Glutamatergic neuron (in vitro differentiated cells): ENCODE measurements at places on chromosomes 12 and 14. TPM values are rescaled to one million over a fixed set of nuclear protein-coding genes. Genes with fewer than 3 reads are reported as not detected.

GRCh38 chr12:14928931-14929330 lies 9.4 kb downstream of the ERP27 start:
- H3K27me3 ChIP-seq, result peaks cover under 1% of the 10 kb centered on the region
- H3K4me3 ChIP-seq, result no peak overlapping the region
- H3K36me3 ChIP-seq, result no peaks in the 10 kb centered on the region
- H3K4me1 ChIP-seq, result no peaks in the 10 kb centered on the region

DNA sequence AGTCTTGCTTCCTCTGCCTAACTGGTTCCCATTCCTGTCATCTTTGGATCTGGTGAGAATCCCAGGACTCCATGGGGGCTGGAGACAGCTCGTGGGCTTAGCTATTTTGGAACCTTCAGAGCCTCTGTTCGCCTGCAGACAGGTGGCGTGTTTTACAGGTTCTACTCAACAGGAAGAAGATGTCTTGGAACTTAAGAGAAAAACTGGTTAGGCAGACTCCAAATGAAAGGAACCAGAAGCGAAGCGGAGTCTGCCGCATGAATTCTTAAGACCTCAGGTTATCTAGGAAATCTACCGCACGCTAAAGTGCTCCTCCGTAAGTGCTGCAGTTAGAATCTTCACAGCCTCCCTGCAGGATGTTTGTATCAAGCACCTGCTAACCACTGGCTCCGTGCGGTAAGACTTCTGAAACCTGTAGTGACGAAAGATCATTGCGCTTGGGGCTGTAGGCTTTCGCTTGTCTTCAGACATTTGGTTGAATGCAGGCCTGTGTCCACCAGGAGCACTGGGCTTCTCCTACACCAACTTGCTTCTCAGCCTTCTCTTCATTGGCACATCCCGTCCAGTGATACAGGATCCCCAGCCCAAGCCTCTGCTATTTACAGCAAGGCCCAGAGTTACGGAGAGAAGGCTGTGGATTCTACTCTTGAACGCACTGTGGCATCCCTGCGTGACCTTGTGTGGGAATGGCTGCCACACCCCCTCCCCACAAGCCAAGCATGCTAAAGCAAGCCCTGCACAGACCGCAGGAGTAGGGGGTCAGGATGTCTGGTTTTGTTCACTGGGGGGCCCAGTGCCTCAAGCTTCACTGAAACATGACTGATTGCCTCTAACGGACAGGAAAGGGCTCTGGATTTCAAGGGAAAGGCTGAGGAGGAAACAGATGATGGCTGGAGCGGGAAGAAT lies 35.0 kb downstream of the ACADS start:
- no peak overlapping the region for H3K4me3 ChIP-seq
- no peak overlapping the region for H3K27ac ChIP-seq
- no peaks in the 10 kb centered on the region for H3K27me3 ChIP-seq
- H3K4me1 ChIP-seq, result peaks cover 13% of the 10 kb centered on the region
- H3K36me3 ChIP-seq, result no peaks in the 10 kb centered on the region

GRCh38 chr14:94100847-94101246 lies 9.7 kb upstream of the IFI27 start:
- peaks cover 11% of the 10 kb centered on the region for H3K36me3 ChIP-seq
- no peak for DNase-seq
- H3K4me1 ChIP-seq, result no peaks in the 10 kb centered on the region
- H3K27ac ChIP-seq, result no peak overlapping the region
- no peak overlapping the region for H3K4me3 ChIP-seq
- H3K27me3 ChIP-seq, result no peaks in the 10 kb centered on the region

- H3K4me1 ChIP-seq, result peaks cover 44% of the 10 kb centered on the region
- peaks cover 10% of the 10 kb centered on the region for H3K27me3 ChIP-seq
- H3K27ac ChIP-seq, result no peak overlapping the region
These were observed 42.8 kb upstream of the NUAK1 start for GRCh38 chr12:106181401-106182114.

DNA sequence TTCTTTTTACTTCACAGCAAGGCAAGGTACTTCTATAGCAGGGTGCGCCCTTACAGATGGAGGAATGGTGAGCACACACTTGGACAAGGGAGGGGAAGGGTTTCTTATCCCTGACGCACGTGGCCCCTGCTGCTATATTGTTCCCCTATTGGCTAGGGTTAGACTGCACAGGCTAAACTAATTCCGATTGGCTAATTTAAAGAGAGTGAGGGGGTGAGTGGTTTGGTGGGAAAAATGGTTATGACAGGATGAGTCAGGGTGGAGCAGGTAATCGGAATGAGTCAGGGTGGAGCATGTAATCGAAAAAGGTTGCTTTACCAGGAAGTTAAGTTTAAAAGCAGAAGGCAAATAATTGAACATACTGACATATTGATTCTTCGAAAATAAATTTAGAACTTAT lies 23.7 kb upstream of the RAB21 start:
- H3K27ac ChIP-seq, result no peak overlapping the region
- no peak overlapping the region for H3K4me3 ChIP-seq
- DNase-seq, result no peak
- H3K27me3 ChIP-seq, result no peaks in the 10 kb centered on the region

- H3K27me3 ChIP-seq, result peaks cover 5% of the 10 kb centered on the region
- no peak overlapping the region for H3K27ac ChIP-seq
- no peak for DNase-seq
- H3K36me3 ChIP-seq, result no peaks in the 10 kb centered on the region
These were observed 1.9 kb downstream of the CACNA2D4 start for GRCh38 chr12:1916371-1917171.

DNA sequence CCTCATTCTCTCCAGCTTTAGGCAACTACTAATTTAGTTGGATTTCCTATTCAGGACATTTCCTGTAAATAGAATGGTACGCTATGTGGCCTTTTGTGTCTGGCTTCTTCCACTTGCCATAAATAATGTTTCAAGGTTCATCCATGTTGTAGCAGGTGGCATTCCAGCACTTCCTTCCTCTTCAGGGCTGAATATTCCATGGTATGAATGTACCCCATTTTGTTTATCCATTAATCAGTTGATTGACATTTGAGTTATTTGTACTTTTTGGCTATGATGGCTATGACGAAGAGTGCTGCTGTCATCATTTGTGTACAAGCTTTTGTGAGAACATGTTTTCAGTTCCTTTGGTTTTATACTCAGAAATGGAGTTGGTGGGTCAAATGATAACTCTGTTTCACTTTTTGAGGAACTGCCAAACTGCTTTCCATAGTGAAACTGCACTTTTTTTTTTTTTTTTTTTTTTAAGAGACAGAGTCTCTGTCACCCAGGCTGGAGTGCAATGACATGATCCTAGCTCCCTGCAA lies 6.5 kb upstream of the CDK2AP1 start:
- no peaks in the 10 kb centered on the region for H3K36me3 ChIP-seq
- H3K27me3 ChIP-seq, result peaks cover 4% of the 10 kb centered on the region
- no peak overlapping the region for H3K4me3 ChIP-seq
- DNase-seq, result no peak

- H3K4me3 ChIP-seq, result peak overlapping the region; percentile 8
- H3K27ac ChIP-seq, result peak overlapping the region; percentile 87
- no peaks in the 10 kb centered on the region for H3K36me3 ChIP-seq
- H3K27me3 ChIP-seq, result no peaks in the 10 kb centered on the region
These were observed 206.3 kb downstream of the CNTN1 start for GRCh38 chr12:40898505-40898904.

GRCh38 chr12:80015660-80016059 lies 80.8 kb upstream of the PPP1R12A start:
- H3K4me1 ChIP-seq, result no peaks in the 10 kb centered on the region
- H3K27me3 ChIP-seq, result no peaks in the 10 kb centered on the region
- no peaks in the 10 kb centered on the region for H3K36me3 ChIP-seq
- no peak for DNase-seq

- peaks cover 8% of the 10 kb centered on the region for H3K4me1 ChIP-seq
- no peak overlapping the region for H3K4me3 ChIP-seq
These were observed 58.7 kb upstream of the KCNA5 start for GRCh38 chr12:4984971-4985370.

DNA sequence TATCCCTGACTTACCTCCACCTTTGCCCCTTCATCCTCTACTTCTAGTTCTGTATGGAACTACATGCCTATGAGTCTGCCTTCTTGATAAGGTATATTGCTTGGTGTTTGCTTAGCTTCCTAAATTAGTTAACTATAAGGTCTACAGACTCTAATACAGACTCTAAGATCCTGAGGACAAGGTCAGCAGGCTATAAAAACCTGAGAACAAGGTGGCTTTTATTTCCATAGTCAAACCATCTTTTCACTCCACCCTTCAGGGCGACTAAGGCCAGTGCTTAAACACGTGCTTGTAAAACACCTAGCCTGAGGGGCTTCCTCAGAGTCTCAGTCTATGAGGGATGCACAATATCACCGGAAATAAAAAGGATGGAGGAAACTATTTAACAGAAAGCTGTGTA lies 36.1 kb upstream of the COL2A1 start:
- H3K4me3 ChIP-seq, result no peak overlapping the region
- no peak for DNase-seq
- H3K4me1 ChIP-seq, result peaks cover 6% of the 10 kb centered on the region

GRCh38 chr12:32533971-32534590 lies 134.7 kb downstream of the FGD4 start:
- DNase-seq, result peak; percentile 42
- no peaks in the 10 kb centered on the region for H3K36me3 ChIP-seq
- H3K4me1 ChIP-seq, result peaks cover 45% of the 10 kb centered on the region
- H3K4me3 ChIP-seq, result peak overlapping the region; percentile 52
- peaks cover 2% of the 10 kb centered on the region for H3K27me3 ChIP-seq

DNA sequence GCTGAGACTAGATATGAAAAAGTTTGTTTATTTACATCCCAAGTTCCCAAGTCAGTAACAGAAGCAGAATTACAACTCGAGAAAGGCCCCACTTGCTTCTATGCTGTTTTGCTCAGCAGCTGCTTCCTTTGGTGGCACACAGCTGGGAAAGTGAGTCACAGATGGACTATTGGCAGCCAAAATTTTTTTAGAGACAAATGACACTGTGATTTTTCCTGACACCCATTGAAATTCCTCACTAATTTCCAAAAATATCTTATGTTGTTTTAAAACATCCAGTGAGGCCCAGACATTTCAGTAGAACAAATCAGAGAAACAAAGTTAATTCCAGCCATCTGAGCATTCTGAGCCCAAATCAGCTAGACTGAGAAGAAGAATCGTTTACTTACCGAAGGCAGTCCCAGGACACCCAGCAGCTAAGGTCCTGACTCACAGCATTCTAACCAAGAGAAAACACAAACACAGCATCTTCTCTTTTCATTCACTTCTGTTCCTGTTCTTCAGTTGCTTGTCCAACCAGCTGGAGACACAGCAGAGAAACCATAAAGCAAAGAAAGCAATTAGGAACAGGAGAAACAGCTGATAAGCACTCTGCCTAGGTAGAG lies 188.3 kb downstream of the DAD1 start:
- peaks cover 17% of the 10 kb centered on the region for H3K4me1 ChIP-seq
- no peaks in the 10 kb centered on the region for H3K36me3 ChIP-seq
- no peak overlapping the region for H3K27ac ChIP-seq
- H3K4me3 ChIP-seq, result no peak overlapping the region
- no peak for DNase-seq

DNA sequence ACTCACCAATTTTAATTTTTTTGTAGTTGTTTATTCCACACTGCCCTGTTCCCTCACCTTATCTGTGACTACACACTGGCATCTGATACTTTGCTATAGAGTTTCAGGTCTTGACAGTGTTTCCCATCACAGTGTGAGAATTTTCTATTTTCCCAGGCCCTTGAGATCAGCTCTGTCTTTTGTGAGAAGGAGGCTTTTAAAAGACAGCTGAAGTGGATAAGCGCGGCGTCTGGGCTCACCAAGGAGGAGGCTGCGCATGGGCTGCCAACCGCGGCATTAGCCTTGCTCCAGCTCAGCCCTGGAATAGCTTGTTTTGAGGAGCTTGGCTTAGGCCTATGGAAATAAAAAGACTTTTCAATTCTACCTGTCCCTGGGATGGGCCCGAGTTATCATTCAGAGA lies 181.3 kb downstream of the RMST start:
- no peaks in the 10 kb centered on the region for H3K27me3 ChIP-seq
- H3K36me3 ChIP-seq, result no peaks in the 10 kb centered on the region
- H3K4me1 ChIP-seq, result no peaks in the 10 kb centered on the region
- no peak for DNase-seq

DNA sequence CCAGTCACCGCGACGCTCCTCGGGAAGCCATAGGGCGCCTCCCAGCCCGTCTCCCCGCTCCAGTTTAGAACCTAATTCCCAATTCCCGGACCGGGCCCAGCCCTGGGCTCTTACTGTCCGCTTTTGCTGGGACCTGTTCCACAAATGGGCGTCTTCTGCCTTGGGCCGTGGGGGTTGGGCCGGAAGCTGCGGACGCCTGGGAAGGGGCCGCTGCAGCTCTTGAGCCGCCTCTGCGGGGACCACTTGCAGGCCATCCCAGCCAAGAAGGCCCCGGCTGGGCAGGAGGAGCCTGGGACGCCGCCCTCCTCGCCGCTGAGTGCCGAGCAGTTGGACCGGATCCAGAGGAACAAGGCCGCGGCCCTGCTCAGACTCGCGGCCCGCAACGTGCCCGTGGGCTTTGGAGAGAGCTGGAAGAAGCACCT lies 797 bp downstream of the UNG start:
- H3K36me3 ChIP-seq, result no peaks in the 10 kb centered on the region
- DNase-seq, result no peak
- H3K4me1 ChIP-seq, result peaks cover 17% of the 10 kb centered on the region
- peak overlapping the region; percentile 98 for H3K4me3 ChIP-seq

DNA sequence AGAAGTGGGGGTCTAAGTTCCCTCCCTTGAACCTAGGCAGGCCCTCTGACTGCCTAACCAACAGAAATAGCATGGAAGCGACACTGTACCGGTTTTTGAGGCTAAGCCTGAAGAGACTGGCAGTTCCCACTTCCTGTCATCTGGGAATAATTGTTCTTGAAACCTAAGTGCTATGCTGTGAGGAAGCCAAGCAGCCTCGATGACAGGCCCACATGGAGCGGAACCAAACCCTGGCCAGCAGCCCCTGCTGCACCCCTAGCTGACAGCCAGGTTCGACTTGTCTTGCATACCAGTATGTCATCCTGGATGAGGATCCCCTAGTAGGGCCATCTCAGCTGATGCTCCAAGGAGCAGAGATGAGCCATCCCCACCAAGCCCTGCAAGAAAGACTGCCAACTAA lies 6.4 kb upstream of the GPR68 start:
- peaks cover 15% of the 10 kb centered on the region for H3K27me3 ChIP-seq
- DNase-seq, result no peak
- no peaks in the 10 kb centered on the region for H3K36me3 ChIP-seq
- H3K27ac ChIP-seq, result no peak overlapping the region
- no peak overlapping the region for H3K4me3 ChIP-seq

Gene IL22
- not detected for total RNA-seq

Gene STYK1
- not detected for total RNA-seq

Gene TAS2R31
- 5.7 TPM for total RNA-seq

Gene POLE2
- total RNA-seq, result 2.4 TPM

Gene AQP2
- not detected for total RNA-seq

Gene GTF2H3
- total RNA-seq, result 23.0 TPM

Gene KRT82
- not detected for total RNA-seq

Gene ATP5F1B
- total RNA-seq, result 735 TPM

Gene SLC17A8
- total RNA-seq, result 0.25 TPM

Gene RBP5
- total RNA-seq, result 1.2 TPM
